T-helper 17 cell (primary cell): ENCODE measurements at places on chromosomes 6 and 20. TPM values are rescaled to one million over a fixed set of nuclear protein-coding genes. Genes with fewer than 3 reads are reported as not detected.
A peak's percentile ranks its signal among the peaks of the same experiment; 100 is the strongest.

The TP53TG5 gene
- not detected for total RNA-seq

The OTOR gene
- not detected for total RNA-seq

- no peak for DNase-seq
- H3K27me3 ChIP-seq = no peaks in the 10 kb centered on the region
- no peaks in the 10 kb centered on the region for H3K4me1 ChIP-seq
- no peak overlapping the region for H3K4me3 ChIP-seq
- no peak overlapping the region for H3K27ac ChIP-seq
Measured at GRCh38 chr6:97524811-97525210, 241.8 kb upstream of the MMS22L start.

GRCh38 chr6:63635215-63635587 lies 401 bp upstream of the PHF3 start:
- peak overlapping the region; percentile 99 for H3K4me3 ChIP-seq
- DNase-seq = no peak
- H3K27ac ChIP-seq = peak overlapping the region; percentile 99
- peaks cover 2% of the 10 kb centered on the region for H3K36me3 ChIP-seq

- H3K4me3 ChIP-seq = no peak overlapping the region
- no peaks in the 10 kb centered on the region for H3K27me3 ChIP-seq
- peaks cover 4% of the 10 kb centered on the region for H3K4me1 ChIP-seq
- no peaks in the 10 kb centered on the region for H3K36me3 ChIP-seq
Measured at GRCh38 chr6:137150072-137150471, 23.4 kb downstream of the IL22RA2 start.

DNA sequence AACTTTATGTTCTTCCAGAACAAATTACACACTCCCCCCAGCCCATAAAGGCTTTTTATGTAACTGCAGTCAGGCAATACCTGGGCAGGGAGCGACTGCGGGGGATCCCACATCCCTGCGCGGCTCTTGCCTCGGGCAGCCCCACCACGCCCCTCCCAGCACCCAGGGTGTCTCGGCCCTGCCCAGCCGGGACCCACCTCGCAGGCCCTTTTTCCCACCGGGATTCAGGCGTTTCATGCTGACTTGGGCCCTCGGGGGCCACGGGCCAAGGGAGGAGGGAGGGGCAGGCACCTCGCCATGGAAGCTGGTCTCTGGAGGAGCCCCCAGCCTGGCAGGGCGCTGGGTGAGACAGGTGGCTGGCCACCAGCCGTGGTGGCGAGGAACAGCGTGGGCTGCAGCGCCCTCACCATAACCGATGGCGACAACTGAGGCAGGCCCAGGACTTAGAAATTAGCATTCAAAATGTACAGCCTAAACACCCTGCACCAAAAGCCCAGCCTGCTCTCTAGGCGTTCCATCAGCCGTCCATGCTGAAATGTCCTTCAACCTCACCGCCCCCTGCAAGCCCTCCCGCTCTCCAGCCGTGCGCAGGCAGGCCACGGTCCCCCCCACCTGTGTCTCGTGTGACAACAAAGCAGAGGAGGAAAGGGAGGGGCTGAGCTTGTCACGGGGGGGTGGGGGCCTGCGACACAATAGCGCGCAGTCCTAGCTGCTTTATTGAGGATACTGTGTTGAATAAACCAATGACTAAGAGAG lies 15.1 kb upstream of the FOXC1 start:
- peaks cover 7% of the 10 kb centered on the region for H3K4me1 ChIP-seq
- H3K36me3 ChIP-seq = peaks cover 6% of the 10 kb centered on the region
- peaks cover 84% of the 10 kb centered on the region for H3K27me3 ChIP-seq
- no peak overlapping the region for H3K27ac ChIP-seq
